ENCODE measurements at places on chromosomes 11 and 22.
A peak's percentile ranks its signal among the peaks of the same experiment; 100 is the strongest.

- DNase-seq: no peak
Measured at GRCh38 chr11:112241486-112241885, 15.3 kb downstream of the PTS start.

DNA sequence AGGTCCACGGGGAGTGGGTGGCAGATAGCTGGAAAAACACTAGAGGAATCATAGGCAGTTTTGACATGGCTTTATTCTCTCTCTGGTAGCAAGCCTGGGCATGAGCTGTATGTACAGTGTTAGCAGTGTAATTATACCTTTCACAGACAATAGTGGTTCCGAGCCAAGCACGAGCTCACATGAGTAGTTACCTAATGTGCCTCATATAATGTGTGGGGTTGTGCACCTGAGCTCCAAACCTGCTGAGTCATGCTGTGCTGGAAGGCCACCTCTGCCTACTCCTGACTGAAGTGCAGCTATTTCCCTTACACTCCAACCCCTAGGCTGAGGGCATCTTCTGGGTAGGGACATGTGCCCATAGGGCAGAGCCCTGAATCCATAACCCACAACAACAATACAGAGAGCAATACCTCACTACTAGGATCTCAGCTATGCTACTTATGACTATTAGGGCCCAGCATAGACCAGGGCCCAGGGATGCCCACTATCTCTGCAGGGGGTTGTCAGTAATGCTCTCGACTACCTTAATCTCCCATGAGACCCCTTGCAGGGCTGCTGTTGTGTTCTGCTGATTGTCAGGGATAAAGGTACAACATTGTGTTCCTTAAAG, 432.1 kb downstream of the DYNC2H1 start:
- no peak for DNase-seq

DNA sequence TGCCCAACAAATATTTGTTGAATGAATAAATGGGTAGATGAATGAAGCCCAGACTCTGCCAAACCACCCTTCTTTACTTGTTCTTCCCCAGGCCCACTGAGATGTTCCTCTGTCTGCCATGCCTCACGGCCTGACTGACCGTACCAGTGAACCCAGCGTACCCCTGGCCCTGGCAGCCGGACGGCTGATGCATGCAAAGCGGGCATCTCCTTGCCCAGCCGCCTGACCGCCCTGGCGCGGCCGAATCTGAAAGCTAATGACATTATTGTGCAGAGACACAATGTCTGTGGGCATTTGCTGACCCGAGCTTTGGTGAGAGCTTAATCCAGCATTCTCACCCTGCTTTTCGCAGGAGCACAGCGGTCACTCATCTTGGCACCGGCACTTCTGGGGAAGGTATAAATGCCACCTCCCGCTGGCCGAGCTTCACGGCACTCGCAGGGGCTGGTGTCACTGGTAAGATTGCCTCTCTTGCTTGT, at the start of gene CRYBB2:
Gene CRYBB2 (plus strand): TSS at position 429 of the 479 bp plus-strand sequence. CDS start 1,791 bp downstream, outside the sequence.
- DNase-seq: no peak

DNA sequence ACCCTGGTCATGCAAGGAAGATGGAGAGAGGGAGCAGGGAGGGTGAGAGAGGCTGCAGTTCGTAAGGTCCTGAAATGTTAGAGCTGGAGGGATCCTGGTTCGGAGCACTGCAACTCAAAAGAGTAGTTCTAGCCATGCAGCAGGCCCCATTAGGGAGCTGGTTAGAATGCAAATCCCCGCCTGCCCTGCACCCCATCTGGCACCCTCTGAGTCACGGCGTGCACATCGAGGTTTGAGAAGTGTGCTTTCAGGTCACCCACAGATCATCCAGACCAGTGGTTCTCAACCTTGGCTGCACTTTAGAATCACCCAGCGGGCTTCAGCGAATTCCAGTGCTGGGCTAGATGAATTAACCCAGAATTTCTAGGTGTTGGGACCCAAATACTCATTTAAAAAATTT, 48.2 kb downstream of the ST3GAL4 start:
- no peak for DNase-seq

DNA sequence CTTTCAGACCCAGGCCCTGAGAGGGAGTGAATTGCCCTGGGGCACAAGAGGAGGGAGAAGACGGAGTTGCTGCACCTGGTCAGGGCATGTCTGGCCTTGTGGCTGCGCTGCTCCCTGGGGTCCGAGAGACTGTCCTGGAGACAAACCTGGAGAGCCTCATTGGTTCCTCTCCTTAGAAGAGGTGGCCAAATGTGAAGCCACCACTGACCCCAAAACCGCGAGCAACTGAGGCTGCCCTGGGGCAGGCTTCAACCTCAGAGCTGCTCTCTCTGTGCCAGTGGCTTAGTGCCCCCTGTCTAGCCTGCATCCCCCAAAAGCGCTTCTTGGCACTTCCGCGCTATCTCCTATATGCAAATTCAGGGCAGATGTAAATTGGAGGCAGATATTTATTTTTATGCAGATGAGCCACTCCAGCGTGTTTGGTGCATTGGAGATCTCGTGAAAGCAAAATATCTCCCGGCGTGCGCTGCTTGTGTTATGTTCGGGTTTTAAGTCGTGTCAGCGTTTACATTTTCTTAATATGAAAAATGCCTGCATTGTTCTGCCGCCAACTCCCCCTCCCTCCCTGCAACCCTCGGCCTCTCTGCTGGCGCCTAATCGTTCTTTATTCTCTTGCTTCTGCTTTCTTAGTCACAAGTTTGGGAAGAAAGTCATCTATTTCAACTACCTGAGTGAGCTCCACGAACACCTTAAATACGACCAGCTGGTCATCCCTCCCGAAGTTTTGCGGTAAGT, 69.5 kb downstream of the ARHGAP8 start:
- DNase-seq: no peak

DNA sequence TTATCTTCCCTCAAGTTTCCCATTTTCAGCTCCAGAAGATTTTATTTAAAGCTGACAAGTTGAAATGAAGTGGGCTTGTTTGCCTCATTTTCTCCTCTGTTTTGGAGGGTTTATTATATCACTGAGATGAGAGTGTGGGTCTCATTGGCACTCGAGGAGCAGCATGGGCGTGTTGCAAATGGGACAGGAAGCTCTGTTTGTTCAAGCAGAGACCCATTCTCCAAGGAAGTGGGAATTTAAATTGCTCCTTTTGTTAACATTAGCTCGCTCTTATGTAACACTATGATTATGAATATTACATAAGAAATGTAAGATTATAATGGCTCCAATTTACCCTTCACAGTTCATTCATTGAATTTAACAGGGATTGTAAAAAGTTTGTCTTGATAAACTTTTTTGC, 317.7 kb upstream of the CTSC start:
- no peak for DNase-seq

- DNase-seq: no peak
Measured at GRCh38 chr22:37262346-37262745, 18.3 kb upstream of the RAC2 start.

- no peak for DNase-seq
Measured at GRCh38 chr22:31678748-31679147, 16.7 kb upstream of the PISD start.

DNA sequence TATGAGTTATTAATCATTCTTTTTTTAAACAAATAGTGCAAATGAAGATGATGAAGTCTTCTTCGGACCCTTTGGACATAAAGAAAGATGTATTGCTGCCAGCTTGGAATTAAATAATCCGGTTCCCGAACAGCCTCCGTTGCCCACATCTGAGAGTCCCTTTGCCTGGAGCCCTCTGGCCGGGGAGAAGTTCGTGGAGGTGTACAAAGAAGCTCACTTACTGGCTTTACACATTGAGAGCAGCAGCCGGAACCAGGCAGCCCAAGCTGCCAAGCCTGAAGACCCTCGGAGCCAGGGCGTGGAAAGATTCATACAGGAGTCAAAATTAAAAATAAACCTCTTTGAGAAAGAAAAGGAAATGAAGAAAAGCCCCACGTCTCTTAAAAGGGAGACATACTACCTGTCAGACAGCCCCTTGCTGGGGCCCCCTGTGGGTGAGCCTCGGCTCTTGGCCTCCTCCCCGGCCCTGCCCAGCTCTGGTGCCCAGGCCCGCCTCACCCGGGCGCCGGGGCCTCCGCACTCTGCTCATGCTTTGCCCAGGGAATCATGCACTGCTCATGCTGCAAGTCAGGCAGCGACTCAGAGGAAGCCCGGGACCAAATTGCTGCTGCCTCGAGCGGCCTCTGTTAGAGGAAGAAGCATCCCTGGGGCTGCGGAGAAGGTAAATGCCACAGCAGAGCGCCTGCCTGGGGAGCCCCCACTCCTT, 11.8 kb downstream of the GTSE1 start:
- no peak for DNase-seq

DNA sequence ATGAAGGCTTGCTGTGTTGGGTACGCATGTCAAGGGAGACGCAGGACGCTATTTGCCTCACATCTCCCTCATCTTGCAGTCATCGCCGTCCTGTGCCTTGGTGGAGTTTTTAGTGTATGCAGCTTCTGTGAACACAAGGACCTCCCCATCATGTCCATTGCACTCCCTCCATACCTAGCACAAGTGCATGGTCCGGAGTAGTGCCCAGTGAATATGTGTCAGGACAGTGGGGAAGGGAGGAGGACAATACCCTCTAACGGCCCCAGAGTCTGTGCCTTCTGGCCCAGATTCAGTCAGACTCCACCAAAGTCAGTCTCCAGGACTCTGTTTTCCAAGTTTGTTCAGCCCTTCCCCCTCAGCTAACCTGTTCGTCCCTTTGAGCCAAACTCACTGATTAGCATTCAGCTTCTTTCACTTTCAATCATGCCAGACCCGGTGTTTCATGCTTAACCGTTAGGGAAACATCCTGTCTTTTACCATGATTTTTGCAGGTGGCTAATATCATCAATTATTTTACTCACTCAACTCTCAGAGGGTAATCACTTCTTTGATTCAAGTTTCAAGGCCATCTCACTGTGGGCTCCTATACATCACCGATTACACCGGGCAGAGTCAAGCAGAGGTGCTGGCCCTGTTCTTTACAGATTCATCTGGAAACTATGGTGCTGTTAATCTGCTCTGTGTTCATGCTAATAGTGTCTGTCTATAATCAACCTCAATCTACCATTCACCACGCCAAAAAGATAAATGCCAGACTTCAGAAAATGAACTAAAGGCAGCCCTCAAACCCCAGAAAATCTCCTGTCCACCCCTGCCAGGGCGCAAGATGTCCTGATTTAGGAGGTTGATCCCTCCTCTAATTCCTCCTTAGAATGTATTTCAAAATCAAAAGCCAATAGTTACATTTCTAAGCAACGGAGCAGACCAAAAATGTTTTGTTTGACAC, 156.5 kb downstream of the RRAS2 start:
- no peak for DNase-seq

DNA sequence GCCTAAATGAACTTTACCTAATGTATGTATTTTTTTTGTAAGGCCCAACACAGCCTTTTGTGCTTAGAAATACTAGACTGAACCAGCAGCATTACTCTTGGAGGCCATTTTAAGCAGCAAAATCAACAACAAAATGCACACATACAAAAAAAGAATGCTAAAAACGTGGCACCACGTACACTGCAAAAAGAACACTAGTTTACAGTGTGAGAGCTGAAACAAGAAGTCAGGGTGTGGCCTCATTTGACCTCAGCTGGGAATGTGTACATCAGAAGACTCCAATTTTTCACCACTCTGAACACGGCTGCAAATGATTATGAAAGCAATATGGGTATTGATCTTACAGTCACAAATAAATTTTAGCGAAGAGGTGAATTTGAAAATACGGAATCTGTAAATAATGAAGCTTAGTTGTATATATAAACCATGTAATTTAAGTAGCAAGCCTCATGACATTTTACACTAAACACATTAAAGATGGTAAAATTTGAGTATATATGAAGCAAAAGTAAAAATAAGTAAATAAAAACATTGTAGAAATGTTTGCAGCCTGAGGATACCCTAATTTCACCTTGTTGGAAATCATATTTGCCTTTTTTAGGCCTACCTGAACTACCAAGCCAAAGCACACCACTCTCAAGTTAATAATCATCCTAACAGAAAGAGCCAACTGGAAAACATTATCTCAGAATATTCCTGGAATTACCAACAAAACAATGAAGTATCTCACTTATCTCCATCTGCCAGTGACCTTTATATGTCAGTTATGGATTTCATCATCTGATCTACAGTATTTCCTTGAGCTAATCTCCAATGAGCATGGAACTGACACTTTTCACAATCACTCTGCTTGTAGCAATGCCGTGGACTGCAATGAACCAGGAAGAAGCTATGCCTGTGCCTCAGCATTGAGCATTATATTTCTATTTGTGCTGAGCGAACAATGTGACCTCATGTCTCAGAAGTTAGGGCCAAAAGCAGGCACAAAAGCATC, 319.5 kb upstream of the FAT3 start:
- no peak for DNase-seq

GRCh38 chr11:59302991-59303390, 55.7 kb upstream of the OR5AN1 start:
- no peak for DNase-seq

GRCh38 chr11:116112087-116112935, 608.1 kb upstream of the CADM1 start:
- DNase-seq: no peak

- no peak for DNase-seq
Measured at GRCh38 chr22:48226026-48227013, 1463.9 kb downstream of the TBC1D22A start.

GRCh38 chr11:69666752-69667536, 8.2 kb downstream of the LTO1 start:
- no peak for DNase-seq

- DNase-seq: peak; percentile 83
Measured at GRCh38 chr11:117817368-117818040, 7.0 kb downstream of the FXYD2 start.

- no peak for DNase-seq
Measured at GRCh38 chr22:48640890-48641841, 1186.5 kb downstream of the BRD1 start.

- no peak for DNase-seq
Measured at GRCh38 chr22:28930357-28931007, 47.1 kb downstream of the ZNRF3 start.

GRCh38 chr11:93054881-93055280, 85.4 kb downstream of the MTNR1B start:
- no peak for DNase-seq

GRCh38 chr11:97498891-97499290, 1109.1 kb downstream of the JRKL start:
- DNase-seq: no peak

DNA sequence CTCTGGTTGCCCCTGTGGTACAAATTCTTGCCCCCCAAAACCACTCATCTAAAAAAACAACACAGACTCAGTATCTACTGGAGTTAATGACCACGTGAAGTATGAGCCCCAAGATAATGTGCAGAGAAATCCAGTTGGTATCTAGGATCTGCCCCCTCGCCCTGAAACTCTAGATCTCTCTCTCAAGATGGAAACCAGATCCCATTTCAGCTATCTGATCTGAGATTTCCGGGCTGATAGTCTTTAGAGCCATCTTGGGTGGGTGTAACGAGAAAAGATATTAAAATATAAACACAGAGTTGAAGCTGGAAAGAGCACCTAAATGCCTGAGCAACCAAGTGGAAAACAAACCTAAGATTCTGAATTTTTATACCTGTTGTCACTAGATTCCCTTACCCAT, 14.0 kb upstream of the VWCE start:
- DNase-seq: no peak

GRCh38 chr11:132704781-132705375, 827.4 kb downstream of the OPCML start:
- no peak for DNase-seq

DNA sequence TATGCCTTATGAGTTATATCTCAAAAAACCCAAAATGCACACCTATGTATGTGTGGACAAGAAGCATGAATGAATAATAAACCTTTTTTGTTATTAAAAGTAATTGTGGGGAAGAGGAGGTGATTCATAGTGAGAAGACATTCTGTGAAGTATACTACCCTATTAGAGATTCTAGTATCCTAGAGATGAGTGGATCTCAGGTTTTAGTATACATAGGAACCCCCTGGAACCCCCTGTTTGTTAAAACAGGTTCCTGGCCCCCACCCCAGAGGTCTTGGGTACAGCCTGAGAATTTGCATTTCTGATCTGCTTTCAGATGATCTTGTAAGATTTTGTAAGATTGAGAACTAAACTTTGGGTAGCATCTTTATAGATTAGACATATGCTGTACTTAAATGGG, 17.5 kb downstream of the NUCB2 start:
- DNase-seq: no peak
